ENCODE measurements at places on chromosomes 5 and 9.

DNA sequence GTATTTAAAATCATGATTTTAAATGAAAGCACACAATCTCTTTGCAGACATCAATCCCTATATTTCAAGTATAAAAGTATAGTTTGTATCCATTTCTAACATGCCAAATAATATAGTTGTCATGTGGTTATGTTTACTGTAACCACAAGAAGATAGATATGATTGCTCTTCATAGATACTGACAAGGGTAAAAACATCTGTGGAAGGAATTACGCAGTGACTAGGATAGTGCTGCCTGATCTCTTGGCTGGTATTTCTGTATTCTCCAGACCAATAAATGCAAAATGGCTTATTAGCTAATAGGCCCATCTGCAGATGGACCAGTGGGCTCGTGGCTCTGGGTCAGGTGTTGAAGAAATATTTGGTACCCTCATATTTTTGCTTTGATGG lies 34.9 kb upstream of the FBN2 start:
- H3K27me3 ChIP-seq: no peaks in the 10 kb centered on the region
- no peak overlapping the region for H3K27ac ChIP-seq
- H3K4me3 ChIP-seq: no peak overlapping the region
- H3K36me3 ChIP-seq: 0 out of 2 replicates have a peak, but pooled peaks cover 2% of the 10 kb centered on the region
- H3K4me1 ChIP-seq: peaks cover 7% of the 10 kb centered on the region

DNA sequence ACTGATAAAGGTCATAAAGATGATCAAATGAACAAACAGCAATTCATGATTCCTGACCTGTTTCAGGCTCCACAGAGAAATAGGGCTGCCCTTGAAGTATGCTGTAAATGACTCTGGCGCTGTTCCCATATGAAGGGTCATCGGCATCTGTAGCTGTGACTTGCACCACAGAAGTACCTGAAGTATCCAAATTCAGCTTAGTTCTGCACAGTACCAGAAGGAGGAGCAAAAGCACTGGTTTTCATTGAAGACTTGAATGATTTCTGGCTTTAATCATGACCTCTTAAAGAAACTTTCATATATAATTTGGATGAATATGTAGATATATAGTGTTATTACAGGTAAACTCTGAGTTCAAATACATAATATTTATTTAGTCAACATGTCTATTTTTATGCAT lies 109.1 kb downstream of the CDH10 start:
- no peaks in the 10 kb centered on the region for H3K27me3 ChIP-seq
- no peak overlapping the region for H3K4me3 ChIP-seq
- no peak for DNase-seq
- H3K4me1 ChIP-seq: no peaks in the 10 kb centered on the region
- H3K27ac ChIP-seq: no peak overlapping the region

- no peak overlapping the region for H3K4me3 ChIP-seq
- peaks cover 4% of the 10 kb centered on the region for H3K4me1 ChIP-seq
- H3K36me3 ChIP-seq: no peaks in the 10 kb centered on the region
- no peak for DNase-seq
Measured at GRCh38 chr9:94801234-94801633, 74.7 kb downstream of the AOPEP start.

GRCh38 chr9:112541685-112542084 lies 55.1 kb downstream of the KIAA1958 start:
- no peak overlapping the region for H3K27ac ChIP-seq
- H3K4me3 ChIP-seq: no peak overlapping the region
- H3K36me3 ChIP-seq: peaks cover 12% of the 10 kb centered on the region
- no peak for DNase-seq
- H3K27me3 ChIP-seq: no peaks in the 10 kb centered on the region
- H3K4me1 ChIP-seq: peaks cover 47% of the 10 kb centered on the region

All from WTC11 (cell line).